Ammon's horn (tissue), 1 donor: ENCODE measurements at places on chromosomes 7 and 10.

GRCh38 chr7:123494193-123494796 lies 40.1 kb downstream of the IQUB start:
- peak; percentile 54 for DNase-seq

GRCh38 chr7:27062946-27063345 lies 32.9 kb downstream of the HOXA1 start:
- no peak for DNase-seq

- DNase-seq, result peak; percentile 41
Observed at GRCh38 chr7:106462365-106462859, 177.6 kb upstream of the NAMPT start.

- DNase-seq, result no peak
Observed at GRCh38 chr10:125812128-125812750, 10.8 kb downstream of the UROS start.

GRCh38 chr10:2214092-2214491 lies 476.8 kb upstream of the ADARB2 start:
- no peak for DNase-seq

DNA sequence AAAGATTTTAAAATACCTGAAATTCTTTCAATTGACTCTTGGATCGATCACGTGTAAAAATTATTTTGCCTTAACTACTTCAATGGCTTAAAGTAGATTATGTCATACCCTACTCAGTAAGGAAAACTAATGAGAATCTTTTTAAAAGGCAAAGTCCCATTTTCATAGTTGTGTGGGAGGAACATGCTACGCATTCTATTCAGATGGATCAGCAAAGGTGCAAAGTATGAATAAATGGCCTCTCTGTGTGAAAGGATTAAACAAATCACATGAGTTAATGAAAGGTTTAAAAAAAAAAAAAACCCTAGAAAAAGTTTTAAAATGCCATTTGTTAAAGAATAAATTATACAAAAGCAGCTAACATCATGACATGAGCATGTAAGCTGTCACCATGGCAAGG lies 77.1 kb downstream of the ENO4 start:
- no peak for DNase-seq

DNA sequence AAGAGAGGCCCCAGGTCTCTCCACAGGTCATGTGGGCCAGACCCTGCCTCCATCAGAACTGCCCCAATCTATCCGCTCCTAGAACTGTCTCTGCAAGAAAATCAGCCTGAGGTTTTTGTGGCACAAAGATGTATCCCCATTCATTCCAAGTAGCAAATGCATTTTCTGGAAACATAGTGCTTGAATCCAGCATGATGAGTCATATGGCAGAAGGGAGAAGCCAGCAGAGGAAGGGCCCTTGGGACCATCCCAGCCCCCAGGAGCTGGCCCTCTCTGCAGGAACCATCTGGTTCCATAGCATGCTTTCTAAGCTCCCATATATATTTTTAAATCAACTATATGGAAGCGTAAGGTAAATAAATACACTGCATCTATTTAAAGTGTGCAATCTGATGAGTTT lies 563.2 kb downstream of the GALNT17 start:
- DNase-seq, result no peak

- no peak for DNase-seq
Observed at GRCh38 chr10:5450605-5451384, 38.4 kb downstream of the NET1 start.

DNA sequence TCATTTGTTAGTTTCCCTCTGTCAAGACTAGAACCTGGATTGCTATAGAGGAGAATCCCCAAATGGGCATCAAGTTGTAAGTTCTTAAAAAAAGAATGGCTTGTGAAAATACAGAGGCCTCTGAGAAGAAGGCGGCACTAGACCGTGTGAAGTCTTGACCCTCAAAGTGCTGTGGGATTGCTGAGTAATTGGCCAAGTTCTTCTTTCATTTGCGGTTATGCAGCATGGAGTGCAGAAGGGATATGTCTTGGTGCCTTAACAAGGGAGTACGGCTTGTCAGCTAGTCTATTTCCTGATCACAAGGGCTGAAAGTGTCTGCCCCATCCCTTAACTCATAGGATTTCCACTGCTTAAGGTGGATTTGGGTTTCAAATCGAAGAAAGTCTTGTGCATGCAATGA lies 81.2 kb downstream of the MKX start:
- DNase-seq, result no peak

DNA sequence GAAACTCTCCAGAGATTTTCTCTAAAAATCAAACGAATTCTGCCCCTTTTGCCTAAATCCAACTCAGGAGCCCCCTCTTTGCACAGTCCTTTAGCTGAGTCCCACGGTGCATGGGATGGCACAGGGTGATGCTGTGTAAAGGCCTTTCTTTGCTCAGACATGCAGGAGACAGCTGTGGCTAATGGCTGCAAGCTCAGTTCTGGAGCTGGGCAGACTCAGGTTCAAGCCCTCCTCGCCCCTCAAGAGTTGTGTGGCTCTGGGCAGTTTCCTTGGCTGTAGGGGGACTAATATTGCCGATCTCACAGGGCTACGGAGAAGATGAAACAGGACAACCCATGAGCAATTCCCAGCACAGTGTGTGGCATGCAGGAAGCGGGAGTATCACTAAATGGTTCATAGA lies 42.6 kb downstream of the CLEC2L start:
- DNase-seq, result no peak

GRCh38 chr10:27481486-27481885 lies 22.6 kb upstream of the RAB18 start:
- no peak for DNase-seq
